Spinal cord (tissue), 10 donors: ENCODE measurements at places on chromosomes 2 and 18. TPM values are rescaled to one million over a fixed set of nuclear protein-coding genes. Genes with fewer than 3 reads are reported as not detected.

- no peak for DNase-seq
Measured at GRCh38 chr18:24868311-24868710, 407.9 kb downstream of the HRH4 start.

GRCh38 chr2:219991116-219991515, 363.7 kb downstream of the SLC4A3 start:
- no peak for DNase-seq

DNA sequence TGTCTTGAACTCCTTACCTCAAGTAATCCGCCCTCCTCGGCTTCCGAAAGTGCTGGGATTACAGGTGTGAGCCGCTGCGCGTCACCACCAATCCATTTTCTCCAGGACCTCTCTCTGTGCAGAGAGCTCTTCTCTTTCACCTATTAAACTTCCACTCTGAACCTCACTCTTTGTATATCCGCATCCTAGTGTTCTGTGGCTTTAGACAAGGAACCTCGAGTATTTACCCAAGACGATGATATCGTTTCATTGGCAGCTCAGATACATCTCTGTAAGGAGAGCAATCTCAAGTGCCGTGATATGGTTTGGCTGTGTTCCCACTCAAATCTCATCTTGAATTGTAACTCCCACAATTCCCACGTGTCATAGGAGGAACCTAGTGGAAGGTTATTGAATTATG, 15.1 kb upstream of the WDR33 start:
- no peak for DNase-seq

GRCh38 chr2:128754246-128754724, 435.6 kb upstream of the HS6ST1 start:
- DNase-seq = peak; percentile 22

DNA sequence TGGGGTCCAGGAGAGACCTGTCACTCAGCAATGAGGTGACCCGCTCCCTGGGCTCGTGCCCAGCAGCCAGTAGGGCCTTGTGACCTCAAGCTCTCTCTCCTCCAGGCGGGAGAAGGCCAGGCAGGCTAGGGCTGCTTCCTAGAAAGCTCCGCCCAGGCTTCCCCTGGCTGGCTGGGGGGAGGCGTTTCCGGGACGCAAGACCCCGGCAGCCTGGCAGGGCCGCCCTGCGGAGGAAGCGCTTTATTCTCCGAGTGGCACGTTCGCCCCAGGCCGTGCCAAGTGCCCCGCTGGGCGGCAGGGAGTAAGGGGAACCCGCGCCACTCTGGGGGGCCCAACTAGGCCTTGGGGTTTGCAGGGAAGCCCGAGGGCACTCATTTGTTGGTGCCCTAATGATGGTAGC, 21.2 kb upstream of the EPAS1 start:
- DNase-seq = no peak

Gene SLC11A1
- 5.0 TPM for total RNA-seq

Gene RGPD4
- 0.10 TPM for total RNA-seq
